ENCODE measurements at places on chromosomes 3 and 15.

DNA sequence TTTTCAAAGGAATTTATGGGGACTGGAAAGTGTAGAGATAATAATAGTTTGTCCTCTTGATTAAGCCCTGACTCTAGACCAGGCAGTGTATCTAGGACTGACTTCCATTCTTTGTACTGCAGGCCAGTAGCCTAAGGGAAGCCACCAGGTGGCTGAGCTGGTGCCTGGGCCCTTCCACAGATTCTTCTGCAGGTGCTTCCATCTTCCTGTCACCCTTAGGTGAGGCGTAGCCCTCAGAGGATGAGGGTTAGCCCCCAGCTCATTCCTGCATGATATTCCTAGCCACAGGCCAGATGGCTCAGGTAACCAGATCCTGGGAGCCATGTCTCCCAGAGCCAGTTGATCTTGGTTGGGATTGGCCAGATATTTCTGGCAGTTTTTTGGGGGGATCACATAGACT lies 169.0 kb upstream of the IL12A start:
- no peak for DNase-seq

- no peak for DNase-seq
These were observed 183.4 kb upstream of the THRB start for GRCh38 chr3:24678021-24678420.

DNA sequence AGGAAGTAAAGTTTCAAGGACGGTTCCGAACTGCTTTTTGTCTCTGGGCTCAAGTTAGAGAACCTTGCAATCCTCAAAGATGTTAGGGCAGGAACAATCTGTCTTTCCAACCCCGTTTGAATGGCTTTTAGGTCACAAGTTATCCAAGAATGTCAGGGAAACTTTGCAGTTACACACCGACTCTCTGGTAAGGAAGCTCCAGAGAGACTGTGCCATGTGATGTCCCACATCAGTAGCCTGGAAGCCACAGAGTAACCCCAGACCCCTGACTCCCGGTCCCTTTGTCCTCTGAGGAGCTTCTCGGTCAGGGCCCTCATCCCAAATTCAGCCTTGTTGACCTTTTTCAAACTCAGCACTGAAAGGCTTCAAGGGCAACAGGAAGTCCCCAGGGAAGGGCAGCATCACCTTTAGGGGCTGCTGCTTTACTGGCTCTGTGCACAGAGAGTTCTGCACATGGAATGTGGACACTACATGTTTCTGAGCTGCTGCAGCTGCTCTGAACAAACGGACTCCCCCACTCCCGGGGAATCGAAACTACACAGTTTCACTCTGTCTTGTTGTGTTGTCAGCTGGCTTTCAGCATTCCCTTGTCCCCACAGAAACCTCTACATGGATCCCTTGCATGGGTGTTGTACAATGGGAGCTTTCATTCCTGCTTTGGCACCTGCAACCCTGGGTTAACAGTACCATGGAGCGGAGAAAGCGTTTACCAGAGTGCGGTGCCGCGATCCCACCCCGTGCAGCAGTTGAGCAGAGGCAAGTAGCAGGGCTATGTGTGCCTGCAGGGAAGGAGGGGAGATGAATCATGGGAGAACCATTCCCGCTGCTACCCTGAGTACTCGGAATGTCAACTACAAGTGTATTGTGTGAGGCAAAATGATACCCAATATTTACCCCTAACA lies 408.2 kb upstream of the THBS1 start:
- DNase-seq = peak; percentile 77

DNA sequence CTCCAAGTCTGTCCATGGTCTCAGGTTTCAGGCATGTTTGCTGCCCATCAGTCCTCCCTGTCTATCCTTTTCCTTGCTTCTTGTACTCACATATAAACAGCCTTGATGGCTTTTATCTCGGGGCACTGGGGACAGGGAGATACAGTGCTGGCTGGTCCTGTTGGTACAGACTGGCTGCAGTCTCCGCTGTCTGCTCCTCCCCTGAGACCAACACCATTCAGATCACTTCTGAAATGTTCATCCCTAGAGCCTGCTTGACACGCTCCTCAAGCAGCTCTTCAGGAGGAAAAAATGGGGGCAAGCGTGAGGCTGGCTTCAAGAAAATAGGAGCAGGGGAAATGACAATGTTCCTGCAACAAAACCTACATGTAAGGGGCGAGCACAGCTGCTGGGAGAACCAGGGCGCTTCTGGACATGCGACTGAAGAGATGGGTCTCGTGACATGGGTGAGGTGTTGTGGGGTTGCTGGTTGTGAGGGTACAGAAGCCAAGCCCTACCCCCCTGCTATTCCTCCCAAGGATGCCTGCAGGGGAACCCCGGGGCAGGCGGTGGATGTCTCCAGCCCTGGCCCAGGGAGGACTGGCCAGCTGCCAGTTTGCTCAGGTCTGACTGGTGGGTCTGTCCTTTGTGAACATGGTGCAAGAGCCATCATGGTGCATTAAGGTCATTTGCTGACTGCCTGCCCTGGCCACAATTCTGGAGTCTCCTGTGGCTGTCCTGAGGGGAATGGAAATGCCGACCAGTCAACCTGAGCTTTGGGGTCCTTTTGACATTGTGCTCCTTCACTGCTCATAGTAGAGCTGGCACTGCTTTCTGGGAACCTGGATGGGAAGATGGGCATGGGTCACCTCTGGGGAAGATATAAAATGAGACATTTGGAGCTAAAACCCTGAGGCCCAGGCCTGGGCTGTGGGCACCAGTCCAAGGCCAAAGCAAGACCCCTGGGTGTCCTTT lies 40.1 kb downstream of the KY start:
- no peak for DNase-seq

GRCh38 chr15:74268020-74268419 lies 31.9 kb downstream of the CCDC33 start:
- DNase-seq = no peak

Data from fibroblast of skin of back (primary cell).